ENCODE measurements at places on chromosomes 4 and X.

GRCh38 chrX:73447311-73447794 lies 500 bp downstream of the CDX4 start:
- no peak for DNase-seq

DNA sequence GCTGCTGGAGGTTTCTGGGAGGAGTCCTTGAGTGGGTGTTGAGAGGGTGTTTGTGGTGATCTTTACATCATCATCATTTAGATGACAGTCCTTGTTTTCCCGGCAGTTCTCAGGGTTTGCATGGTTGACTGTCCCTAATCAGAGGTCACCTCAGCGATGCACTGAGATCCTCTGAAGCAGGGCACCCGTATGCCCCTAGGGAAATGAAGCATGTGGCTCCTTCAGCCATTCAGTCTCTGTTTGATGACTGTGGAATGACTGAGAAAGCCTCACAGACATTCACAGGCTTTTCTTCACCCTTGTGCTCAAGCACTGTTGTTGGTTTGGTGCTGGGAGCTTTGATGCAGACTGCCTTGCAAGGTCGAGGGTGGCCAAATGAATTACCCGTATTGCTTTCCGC lies 474.7 kb downstream of the SPRY1 start:
- no peak for DNase-seq

- DNase-seq = no peak
Observed at GRCh38 chrX:31523884-31524536, 452.2 kb upstream of the FTHL17 start.

GRCh38 chrX:84830836-84831235 lies 172.8 kb upstream of the APOOL start:
- no peak for DNase-seq

DNA sequence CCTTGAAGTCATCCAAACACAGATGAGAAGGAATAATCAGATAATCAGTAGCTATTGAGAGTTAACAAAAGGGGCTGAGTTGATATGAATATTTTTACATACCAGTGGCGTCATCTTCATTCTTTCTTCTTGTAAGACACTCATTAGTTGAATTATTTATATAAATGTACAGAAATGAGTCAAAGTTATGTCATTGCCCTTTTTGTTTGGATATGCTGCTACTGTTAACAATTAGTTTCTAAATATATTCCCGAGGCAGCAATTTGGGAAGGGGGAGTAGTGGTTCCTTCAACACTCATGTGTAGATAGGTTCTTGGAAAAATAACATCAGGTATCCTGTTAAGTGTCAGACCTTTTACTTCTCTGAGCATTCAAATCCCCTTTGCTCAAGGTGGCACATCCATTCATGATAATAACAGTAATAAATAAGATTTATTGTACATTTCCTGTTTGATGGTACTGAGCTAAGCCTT lies 436.6 kb downstream of the SPRY1 start:
- no peak for DNase-seq

DNA sequence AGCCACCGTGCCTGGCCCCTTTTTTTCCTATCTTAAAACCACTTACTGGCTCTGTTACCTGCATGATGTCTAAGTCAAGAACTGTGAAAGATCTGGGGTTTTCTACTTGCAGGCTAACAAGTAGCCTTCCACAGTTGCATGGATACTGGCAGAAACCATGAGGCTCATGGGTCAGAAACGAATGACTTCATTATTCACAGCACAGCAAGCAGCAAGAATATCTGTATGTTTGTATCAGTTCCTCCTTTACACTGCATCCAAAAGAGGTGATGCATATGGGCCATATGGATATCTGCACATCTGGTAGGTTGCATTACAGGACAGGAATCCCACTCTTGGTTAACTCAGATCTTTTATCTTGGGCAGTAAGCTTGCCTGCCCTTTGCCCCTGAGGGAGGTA lies 154.9 kb upstream of the NUDT6 start:
- no peak for DNase-seq

- DNase-seq = no peak
Observed at GRCh38 chrX:81261576-81261975, 59.7 kb downstream of the SH3BGRL start.

DNA sequence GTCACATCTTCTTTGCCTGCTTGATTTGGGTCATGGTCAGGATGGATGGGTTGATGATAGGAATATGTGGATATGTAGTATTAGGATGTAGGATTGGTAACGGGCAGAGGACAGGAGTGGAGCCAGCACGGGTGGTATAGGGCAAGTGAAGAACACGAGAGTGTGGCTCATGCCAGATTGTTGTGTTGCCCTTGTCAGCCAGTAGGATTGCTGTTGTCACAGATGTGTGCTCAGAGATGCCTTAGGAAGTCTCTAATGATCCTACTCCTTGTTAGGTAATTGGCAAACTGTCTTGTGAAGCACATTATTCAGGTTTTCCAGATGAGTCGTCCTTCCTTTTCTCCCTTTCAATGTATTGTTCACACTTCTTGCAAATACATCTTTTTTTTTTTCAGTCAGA lies 5.5 kb downstream of the ATP10D start:
- no peak for DNase-seq

DNA sequence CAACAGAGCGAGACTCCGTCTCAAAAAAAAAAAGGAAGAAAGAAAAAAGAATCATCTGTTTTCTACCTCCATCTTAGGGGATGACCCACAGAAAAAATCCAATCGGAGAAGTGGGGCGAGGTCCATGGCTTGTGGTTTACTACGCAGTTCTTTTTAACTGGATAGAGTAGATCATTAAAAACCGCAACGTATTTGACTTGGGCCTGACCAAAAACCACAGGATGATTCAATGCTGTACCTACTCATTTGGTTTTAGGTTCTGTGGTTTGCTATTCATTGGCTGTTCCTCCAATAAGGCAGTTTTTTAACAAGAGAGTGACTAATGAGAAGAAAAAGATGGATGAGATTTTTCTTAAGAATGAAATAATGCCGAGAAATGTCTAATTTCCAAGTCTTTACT lies 83.7 kb downstream of the FREM3 start:
- DNase-seq = no peak

DNA sequence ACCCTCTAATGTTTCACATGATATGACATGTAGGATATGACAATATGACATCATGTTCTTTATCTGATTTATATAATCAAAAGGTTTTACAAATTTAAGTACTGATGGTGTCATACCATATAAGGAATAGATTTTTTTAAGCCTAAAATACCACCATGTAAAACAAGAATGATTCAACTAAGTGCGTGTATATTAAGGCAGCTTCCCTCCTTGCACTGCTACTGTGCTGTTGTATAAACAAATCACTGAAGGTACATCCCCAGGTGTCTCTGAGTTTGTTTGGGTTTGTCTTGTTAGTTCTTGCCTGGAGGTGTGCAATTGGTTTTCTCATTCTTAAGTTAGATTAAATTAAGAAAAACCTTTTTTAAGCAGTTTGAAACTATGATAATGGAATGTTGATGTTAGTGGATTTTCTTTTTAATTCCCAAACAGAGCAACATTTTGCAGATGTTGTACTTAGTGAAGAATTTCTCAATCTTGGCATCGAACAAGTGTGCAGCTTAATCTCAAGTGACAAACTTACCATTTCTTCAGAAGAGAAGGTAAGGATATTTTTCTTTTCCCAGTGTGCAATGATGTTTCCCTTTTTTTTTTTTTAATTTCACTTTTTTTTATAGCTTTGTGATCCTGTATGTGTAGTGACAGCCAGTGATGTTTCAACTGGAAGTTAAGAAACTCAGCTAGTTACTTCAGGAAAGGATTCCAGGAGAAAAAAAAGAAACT lies 33.4 kb upstream of the MSMO1 start:
- DNase-seq = no peak

- no peak for DNase-seq
Observed at GRCh38 chr4:126627255-126627654, 1005.5 kb upstream of the INTU start.

GRCh38 chr4:96139251-96139929 lies 299.5 kb downstream of the PDHA2 start:
- DNase-seq = no peak

DNA sequence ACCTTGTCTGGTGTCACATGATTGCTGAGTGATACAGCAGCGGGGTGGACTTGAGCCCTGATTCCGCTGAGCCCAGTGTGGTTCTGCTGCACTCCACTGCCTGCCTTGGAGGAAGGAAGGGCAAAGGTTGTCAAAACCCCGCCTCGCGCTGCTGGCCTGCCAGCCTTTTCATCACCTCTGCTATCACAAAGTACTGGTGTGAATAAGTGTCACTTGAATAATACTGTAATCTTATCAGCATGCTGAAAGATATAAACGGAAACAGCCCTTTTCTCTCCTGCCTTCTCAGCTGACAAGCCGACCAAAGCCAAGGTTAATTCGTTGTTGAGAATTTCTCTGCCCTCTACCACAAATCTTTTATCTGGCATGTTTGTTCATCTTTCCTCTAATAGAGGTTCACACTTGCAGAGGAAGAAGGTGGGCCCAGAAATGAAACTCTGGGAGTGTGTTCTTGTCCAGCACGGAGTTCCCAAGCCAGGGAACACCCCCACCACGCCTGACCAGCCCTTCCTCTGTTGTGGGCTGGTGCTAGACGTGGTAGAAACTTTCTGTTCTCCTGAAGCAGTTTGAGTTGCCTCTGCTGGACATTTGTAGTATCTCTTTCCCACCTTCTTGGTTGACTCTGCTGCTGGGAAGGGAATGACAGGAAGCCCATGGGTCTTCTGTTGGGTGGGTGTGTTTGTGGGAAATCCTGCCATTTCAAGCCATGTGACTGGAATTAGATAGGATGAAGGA lies 21.5 kb downstream of the FHDC1 start:
- no peak for DNase-seq

DNA sequence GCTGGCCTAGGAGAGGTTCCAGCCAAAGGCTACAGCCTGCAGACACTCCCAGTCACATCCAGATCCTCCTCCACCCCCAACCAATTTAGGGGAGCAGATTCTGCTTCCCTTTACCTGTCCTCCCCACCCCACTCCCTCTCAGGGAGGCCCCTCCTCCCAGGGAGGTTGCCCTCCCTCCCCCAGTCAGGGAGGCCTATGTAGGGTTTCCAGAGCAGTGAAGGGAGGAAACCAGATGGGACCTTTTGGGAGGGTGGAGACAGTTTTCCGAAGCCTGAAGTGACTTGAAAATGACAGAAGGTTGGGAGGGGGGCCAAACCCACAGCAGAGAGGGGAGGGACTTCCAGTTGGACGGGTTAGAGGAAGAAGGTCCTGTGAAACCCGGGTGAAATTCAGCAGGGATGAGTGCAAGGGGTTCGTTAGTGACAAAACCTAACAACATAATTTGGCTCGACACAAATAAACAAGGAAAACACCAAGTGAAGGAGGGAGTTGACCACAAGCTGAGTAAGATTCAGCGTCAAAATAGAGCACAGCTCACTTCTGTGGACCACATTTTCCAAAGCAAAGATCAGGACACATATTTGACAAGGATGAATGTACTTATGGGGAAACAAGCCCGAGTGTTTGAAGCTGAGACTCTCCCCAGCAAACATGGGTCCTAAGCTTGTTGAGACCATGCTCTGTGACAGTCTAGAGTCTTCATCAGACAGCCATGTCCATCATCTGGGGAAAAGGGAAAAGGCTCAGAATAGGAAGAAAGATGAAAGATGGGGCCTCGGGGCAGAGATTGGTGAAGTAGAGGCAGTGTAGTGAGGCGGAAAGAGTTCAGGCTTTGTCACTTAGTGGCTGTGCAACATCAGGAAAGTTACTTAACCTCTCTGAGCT lies 46.4 kb downstream of the PRPS1 start:
- peak; percentile 63 for DNase-seq

GRCh38 chr4:188117631-188118324 lies 8.4 kb upstream of the TRIML2 start:
- no peak for DNase-seq

DNA sequence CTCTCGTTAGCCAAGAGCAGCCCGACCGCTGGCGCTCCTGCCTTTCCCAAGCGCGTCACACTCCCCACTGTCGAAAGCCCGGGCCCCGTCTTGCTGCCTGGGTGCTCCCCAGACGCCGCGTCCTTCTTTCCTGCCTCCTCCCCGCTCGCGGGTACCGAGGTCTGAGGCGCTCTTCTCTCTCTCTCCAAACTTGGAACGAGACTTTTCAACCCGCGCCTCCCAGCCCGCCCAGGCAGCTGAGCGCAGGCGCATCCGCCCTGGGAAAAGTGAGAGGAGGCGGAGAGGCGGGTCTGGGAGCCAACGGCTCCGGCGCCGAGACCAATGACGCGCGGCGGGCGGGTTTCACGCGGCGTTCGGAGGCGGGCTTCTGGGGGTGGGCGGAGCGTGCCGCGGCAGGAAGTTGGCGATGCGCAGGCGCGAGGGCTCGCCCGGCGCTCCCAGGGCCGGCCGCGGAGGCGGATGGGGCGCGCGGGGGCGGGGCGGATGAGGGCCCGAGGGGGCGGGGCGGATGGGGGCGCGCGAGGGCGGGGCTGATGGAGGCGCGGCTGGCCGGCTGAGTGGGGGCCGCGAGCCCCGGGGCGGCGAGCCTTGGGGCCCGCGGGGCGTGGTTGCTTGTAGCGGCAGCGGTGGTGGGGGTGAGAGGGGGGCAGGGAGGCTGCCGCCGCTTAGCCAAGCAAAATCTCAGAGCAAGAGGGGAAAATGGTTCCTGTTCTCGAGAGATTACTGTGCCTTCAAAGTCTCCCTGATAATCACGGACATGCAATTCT lies at the start of gene RBBP7:
TSS of gene RBBP7 (minus strand) at position 268 of the 767 bp plus-strand sequence. CDS start 309 bp downstream, outside the sequence.
- peak; percentile 84 for DNase-seq

DNA sequence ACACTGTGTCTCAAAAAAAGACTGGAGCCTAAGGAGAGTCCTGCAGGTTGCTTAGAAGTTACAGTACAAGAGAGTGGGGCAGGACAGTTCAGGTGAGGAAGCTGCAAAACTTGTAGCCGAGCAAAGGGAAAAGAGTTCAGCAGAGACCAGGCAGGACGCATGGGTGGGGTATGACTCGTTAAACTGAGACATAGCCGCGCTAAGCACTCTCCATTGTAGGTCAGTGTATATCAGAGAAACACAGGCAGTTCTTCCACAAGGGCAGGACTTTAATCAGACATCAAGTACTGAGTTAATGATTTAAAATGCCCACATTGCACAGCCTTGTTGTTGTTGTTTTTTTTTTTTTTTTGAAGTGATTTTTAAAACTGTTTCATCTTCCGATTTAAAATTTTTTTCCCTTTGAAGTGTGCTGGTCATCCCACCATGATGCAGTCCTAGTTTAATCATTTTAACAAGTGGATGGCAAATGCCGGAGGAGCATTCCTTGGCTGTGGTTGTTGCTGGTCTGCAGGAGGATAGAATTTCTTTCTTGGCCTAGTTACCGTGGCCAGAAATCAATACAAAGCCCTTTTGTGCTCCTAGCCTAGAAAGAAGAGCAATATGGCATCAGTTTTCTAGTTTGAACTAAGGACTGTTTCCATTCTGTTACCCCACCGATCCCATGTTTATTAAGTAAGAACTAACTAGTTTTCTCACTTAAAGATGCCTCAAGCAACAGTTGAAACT lies 10.3 kb downstream of the LAP3 start:
- DNase-seq = no peak

DNA sequence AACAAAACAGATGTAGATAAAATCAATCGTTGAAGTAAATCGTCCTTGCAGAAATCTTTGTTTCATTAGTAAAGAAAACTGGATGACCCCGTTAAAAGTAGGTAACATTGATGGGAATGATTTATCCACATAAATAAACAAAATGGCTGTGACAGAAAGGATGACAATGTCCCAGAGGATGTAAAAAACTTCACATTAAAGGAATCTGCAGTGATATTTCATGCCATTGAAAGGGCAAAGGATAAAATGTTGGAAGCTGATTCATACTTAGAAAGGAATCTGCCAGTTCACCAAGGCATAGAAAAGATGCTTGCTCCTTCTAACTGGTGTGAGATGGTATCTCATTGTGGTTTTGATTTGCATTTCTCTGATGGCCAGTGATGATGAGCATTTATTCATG lies 24.2 kb upstream of the EPGN start:
- no peak for DNase-seq

GRCh38 chrX:111811831-111812230 lies 64.2 kb upstream of the TRPC5OS start:
- no peak for DNase-seq

Data from breast epithelium (tissue), 4 donors.